ENCODE measurements at places on chromosomes 3 and 15. TPM values are rescaled to one million over a fixed set of nuclear protein-coding genes. Genes with fewer than 3 reads are reported as not detected.

- DNase-seq, result peak; percentile 1
Observed at GRCh38 chr15:95202569-95203349, 971.4 kb downstream of the MCTP2 start.

DNA sequence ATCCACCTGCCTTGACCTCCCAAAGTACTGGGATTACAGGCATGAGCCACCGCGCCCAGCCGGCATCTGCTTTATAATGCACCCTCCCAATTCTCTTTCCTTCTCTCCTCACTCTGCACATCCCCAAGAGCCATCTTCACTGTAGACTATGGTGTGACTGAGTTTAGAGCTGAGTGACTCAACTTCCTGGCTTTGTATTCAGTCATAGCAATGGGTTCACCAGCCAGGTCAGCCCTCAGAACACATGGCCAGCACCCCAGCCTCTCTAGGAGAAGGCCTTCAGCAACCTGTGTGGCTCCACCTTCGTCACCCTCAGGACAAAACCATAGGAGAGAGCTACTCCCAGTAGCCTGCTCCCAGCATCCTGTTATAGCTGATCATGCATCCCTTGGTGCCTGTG, 33.0 kb downstream of the ARID3B start:
- DNase-seq, result peak; percentile 56

DNA sequence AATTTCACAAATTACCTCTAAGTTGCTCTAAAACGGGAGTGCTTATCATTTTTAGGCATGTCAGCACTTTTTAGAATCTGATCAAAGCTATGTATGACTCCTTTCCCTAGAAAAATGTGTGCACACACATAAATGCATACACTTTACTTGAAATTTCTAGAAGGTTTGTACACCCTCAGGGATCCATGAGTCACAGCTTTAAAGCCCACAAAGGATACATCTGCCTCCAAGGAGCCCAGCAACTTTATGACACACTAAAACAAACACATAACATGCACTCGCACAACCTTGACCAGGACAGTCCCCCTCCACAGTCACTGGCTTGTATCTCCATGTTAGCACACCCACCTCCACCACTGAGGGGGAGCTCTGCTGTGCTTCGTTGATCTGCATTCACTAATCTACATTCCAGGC, 722.0 kb upstream of the CFAP20DC start:
- peak; percentile 94 for DNase-seq

DNA sequence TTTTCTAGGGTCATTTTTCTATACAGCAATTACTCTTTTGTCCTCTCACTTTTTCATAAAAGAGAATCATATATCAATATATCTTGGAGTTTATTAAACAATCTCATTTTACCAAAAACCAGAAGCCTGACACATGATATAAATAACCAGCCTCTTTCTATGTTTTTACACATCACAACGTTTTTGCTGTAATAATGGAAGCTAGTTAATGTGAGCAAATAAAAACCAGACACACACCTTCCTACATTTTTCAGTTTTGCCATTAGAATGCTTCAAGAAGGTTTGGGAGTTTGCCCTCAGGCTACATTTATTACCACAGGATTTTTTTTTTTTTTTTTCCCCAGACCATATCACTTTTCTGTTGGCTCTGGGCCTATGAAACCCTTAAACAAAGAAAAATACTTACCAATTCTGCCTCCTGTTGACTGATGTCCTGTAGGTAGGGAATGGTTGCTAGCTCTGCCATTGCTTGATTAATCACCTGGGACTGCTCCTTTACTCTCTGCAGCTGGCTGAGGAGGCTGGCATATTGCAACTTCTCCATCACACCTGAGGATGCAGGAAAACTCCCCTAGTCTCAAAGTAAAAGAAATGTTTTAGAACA, 165.5 kb downstream of the ECT2 start:
- DNase-seq, result no peak

- no peak for DNase-seq
Observed at GRCh38 chr15:66515901-66516322, 10.8 kb downstream of the ZWILCH start.

- DNase-seq, result peak; percentile 36
Observed at GRCh38 chr15:64348455-64348854, 7.5 kb downstream of the CSNK1G1 start.

DNA sequence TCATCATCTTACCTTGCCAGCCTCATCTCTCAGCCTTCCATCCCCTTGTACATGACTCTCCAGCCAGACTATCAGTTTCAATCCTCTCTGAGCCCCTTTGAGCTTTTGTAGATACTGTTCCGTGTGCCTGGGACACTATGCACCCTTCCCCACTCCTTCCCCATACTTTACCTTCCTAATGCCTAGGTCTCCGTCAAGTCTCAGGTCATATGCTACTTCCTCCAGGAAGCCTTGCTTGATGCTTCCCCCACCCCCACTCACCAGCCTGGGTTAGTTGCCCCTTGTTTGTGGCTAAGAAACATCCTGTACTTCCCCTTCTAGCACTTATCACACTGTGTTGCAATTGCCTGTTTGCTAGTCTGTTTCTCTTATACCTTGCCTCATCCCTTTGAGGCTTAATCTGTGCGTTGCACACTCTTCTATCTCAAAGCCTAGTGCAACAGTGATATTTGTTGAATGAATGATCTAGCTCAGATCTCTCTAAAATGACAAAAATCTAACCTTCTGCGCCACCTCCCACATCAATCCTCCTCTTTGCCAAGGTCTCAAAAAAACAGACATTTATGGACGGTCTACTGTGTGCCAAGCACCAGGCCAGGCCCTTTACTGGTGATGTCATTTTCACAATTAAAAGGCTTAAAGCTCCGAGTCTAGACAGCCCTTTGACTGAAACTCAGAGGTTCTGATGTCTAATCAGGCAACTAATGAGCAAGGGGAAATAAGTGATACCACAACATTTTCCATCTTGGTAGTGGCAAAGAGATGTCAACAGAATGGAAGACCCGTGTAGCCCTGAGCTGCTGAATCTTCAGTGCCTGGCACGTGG, 6.5 kb upstream of the USP3 start:
- no peak for DNase-seq

DNA sequence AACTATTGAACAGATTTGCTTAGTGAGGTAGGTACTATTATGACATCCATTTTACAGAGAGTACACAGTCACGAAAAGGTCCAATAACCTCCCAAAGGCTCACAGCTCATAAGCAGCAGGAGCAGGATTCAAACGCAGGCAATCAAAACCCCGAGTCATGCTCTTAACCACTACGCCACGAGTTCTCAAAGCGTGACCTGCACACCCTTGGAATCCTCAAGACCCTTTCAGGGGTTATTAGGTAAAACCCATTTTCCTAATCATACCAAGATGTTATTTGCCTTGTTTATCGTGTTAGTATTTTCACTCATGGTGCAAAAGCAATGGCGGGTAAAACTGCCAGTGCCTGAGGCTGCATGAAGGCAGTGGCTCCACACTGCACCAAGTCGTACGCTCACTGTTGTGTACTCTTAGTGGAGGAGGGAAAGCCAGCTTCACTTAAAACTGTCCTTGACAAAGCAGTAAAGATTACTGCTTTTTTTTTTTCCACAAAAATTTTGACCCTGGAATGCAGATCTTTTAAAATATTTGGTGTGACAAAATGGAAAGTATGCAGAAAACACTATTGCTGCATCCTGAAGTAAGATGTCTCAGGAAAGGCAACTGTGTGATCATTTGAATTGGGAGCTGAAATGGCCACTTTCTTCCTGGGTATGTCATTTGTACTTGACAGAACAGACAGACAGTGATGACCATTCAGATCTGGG, 96.1 kb downstream of the IGF2BP2 start:
- no peak for DNase-seq

The WDR72 gene
- not detected for total RNA-seq

The ARL8B gene
- 62.5 TPM for total RNA-seq

The SMCO1 gene
- total RNA-seq, result not detected

The GDPGP1 gene
- total RNA-seq, result 3.9 TPM

Measured in IMR-90 (cell line).